ENCODE measurements at places on chromosomes 7 and 10.
A peak's percentile ranks its signal among the peaks of the same experiment; 100 is the strongest.

GRCh38 chr7:36449685-36450084 lies 60.0 kb downstream of the ANLN start:
- no peak for DNase-seq

DNA sequence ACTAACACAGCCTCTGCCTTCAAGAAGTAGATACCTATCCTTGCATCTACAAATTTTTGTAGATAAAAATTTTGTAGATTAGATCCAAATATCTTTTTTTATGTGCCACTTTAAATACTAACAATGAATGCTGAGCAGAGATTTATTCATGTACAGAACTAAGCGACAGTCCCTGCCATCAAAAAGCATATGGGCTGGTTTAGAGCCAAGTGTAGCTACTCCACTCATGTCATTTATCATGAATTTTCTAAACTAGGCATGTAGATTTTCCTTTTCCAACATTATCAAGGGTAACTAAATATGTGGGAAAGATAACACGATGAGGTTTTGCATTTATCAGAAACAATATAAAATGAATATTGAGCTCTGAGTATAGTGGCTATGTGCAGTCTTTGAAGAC lies 857.5 kb downstream of the XPNPEP1 start:
- DNase-seq, result no peak

DNA sequence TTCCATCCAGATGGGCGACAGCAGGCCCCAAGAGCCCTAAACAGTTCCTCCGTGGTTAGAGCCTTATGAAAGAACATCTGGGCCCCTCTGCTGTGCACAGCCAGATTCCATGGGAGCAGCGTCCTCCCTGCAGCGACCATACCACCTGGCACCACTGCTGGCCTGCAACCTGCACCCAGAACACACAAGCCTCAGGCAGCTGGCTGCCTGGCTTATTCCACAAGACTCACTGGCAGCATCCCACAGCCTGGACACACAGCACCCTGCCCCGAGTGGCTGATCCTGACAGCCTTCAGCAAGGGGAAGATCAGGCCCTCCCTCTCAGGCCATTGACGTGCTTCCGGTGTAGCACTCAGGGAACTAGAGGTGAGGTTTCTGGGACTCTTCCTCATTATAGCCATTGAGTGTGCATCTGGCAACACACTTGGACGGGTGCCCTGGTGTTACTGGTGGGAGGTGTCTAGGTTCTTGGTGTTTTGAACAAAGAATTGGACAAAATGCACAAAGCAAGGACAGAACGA lies 33.7 kb upstream of the ERCC6 start:
- DNase-seq, result no peak

GRCh38 chr7:71984348-71984747 lies 427.8 kb downstream of the CALN1 start:
- no peak for DNase-seq

DNA sequence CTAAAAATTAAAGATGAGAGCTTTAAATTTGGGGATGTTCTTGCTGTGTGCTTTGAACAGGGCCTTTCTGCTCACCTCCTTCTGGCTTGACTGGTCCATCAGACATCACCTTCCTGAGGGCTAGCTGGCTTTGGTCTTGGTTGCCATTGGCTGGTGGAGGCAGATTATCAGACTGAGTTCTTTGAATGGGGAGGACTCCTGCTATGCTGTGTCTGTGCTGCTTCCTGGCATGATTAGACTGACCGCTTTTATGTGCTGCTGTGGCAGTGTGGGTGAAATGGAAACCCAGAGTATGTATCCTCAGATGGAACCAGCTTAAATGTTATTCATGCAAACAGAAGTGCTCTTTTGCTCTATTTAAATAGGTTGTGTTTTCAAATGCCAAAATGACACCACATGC lies 341.6 kb downstream of the PCLO start:
- no peak for DNase-seq

DNA sequence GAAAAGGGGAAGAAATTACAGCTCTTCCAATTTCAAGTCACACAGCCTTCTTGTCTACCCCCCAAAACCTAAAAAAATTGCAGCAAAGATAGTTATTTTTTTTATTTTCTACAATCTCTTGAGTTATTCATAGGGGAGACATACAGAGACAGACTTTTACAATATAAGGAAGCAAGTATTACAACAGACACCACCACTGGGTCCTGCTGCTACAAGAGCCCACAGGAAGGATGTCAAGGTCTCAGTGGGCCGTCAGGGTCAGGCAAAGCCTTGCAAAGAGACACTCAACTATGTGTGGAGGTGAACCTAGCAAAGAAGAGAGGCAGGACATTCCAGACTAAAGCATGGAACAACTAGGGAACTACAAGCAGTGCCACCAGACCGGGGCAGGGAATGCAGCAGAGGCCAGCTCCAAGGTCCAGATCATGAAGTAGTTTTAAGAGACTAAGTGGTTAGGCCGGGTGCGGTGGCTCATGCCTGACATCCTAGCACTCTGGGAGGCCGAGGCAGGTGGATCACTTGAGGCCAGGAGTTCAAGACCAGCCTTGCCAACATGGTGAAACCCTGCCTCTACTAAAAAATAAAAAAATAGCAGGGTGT lies 28.2 kb upstream of the ZCCHC24 start:
- DNase-seq, result no peak

DNA sequence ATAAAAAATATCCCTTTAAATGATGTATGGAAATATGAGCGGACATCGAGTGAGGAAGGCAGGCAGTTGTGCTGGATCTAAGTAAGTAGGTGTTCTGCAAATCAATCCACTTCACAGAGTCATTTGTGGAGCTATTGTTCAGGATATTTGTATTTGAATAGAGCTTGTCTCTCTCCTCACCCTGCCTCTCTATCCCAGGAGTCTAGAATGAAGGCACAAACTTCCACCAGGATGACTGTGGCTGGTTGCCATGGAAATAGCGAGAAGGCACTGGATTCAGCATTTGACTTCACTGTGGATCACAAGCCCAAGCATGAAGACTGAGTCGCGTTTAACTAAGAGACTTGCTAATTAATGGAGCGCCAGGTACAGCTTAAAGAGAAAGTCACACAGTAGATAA lies 53.2 kb downstream of the NPY start:
- DNase-seq, result no peak

DNA sequence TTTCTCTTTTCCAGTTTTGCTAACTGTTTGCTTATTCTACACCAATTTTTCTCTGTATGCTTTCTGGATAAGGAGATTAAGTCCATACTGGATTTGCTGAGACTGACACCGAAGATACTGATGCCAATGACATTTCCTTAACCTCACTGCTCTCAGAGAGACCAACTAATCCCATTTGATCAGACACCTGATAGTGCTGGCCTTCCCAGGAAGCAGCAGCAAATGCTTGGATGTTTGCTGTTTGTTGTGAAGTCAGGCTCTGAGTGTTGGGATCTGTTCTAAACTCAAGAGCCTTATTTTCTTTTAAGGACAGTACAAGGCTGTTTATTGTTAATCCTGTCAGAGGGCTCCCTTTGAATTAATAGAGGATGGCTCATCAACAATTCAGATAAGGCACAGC lies 143.3 kb downstream of the ANK3 start:
- DNase-seq, result no peak

- no peak for DNase-seq
Measured at GRCh38 chr10:91352760-91353159, 57.4 kb upstream of the HECTD2 start.

DNA sequence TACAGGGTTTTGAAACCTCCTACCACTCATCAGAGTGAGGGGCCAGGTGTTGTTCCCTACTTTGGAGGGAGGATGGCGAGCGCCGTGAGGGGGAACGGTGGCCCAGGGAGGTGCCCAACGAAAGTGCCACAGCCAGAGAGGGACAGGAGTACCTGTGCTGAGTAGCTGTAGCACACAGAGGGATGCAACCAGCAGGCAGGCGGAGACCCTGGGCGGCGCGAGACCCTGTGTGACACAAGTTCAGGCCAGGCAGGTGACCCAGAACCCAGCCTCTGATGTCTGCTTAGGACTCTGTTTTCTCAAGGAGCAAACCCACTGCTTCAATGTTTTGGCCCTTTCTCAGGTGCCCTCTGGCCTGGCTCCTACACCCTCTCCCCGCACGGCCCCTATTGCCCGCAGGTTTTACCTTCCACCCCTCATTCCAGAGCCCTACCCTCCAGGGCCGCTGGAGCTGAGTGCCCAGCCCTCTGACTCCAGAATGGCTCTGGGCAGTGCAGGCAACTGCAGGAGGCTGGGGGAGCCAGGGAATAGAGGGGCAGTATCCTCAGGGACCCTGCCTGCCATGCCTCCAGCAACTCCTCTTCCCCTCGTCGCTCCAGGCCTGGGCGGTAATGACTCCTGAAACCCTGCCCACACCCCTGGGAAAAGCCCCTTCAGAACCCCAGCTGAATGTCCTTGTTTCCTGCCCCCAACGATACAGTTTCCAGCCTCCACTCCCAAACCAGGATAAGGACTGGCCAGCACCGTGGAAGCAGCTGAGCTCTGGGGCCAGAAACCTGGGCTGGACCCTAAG lies 164.1 kb upstream of the RHEB start:
- DNase-seq, result no peak

GRCh38 chr10:89064748-89065147 lies 74.2 kb downstream of the FAS start:
- no peak for DNase-seq

DNA sequence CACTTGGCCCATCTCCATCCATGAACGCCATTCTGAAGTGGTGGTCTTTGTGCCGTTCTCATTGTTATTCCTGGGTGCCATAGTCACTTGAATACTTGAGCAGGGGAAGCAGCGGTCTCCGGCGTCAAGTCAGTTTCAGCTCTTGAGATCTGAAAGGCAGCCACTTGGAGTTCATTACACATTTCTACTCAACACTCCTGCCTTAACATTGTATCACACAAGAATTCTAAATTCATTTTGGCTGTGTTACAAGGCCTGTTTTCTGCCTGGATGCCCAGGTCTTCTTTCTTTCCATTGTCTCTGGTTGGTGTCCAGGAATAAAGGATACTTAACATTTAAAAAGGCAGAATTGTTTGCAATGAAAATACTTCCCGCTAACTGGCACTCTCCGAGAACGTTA lies 69.0 kb upstream of the RAB11FIP2 start:
- no peak for DNase-seq

- DNase-seq, result no peak
Measured at GRCh38 chr10:116960066-116960776, 44.8 kb downstream of the SHTN1 start.

GRCh38 chr10:42959833-42960232 lies 117.0 kb upstream of the RET start:
- no peak for DNase-seq

DNA sequence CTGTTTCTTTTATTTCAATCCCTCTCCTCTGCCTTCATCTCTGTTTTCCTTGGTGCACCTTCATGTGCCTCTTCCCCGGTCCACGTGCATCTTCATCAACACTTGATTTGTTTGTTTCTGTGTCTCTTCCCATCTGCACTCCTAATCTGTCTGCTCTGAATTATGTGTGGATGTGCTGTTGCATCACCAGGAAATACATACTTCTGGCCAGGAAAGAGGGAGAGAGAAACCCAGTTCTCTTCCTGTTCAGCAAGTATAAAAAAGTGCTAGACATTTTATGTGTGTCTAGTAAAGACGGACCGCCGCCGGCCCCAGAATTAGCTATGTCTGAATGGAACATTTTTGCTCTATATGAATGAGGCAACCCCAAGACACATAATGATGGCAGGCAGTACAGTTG lies 93.8 kb downstream of the CALD1 start:
- DNase-seq, result no peak

DNA sequence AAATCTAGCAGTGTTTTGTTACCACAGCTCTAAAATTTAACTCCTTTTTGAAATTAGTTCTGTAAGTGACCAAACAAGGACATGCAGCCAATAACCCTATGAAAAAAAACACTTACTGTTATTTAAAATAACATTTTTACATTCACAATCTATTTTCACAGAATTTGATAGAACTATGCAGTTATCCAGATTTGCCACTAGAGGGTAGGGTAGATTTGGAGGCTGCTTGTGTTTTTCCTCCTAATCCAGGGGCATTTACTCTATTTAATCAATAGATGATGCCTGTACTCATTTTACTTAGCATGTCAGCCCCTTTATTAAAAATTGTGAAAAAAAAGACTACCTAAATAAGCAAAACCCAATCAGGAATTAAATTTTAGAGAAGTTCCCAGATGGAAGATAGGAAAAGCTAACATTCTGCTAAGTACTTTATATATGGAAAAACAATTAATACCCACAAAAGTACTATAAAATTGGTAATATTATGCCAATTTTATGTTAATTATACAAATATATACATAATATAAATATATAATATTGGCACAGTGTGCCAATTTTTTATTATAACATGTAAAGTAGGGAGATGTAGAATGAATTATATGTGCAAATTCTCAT lies 18.1 kb upstream of the LIPK start:
- no peak for DNase-seq

DNA sequence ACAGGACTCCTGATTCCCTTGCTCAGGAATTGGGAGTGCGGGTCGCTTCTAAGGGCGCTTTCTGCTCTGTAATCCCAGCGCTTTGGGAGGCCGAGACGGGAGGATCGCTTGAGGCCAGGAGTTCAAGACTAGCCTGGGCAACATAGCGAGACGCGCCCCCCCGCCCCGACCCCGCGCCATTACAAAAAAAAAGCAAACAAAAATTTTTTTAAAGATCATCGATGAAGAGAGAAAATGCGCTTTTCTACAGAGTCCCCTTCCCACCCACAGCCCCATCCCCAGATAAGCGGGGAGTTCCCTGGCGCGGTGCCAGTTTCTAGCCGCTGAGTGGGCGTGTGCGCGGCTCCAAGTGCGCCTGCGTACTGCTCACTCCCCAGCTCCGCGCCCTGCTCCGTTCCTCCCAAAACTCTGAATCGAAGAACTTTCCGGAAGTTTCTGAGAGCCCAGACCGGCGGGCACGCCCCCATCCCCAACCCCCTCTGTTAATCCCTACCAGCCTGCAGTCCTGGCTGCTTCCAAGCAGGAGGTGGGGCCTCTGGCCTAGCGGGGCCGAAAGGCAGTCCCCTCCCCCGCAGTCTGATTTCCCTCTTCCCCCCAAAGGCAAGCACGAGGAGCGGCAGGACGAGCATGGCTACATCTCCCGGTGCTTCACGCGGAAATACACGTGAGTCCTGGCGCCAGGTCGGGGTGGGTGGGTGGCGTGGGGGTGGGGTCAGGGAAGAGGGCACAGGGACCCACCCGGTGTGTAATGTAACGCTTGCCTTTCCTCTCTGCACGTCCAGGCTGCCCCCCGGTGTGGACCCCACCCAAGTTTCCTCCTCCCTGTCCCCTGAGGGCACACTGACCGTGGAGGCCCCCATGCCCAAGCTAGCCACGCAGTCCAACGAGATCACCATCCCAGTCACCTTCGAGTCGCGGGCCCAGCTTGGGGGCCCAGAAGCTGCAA lies 1.0 kb downstream of the HSPB1 start:
- DNase-seq, result peak; percentile 93

All from left forelimb (tissue), 1 donor.